ENCODE measurements at places on chromosomes 5 and 9.

- DNase-seq: no peak
These were observed 100.4 kb upstream of the CLINT1 start for GRCh38 chr5:157959370-157959769.

DNA sequence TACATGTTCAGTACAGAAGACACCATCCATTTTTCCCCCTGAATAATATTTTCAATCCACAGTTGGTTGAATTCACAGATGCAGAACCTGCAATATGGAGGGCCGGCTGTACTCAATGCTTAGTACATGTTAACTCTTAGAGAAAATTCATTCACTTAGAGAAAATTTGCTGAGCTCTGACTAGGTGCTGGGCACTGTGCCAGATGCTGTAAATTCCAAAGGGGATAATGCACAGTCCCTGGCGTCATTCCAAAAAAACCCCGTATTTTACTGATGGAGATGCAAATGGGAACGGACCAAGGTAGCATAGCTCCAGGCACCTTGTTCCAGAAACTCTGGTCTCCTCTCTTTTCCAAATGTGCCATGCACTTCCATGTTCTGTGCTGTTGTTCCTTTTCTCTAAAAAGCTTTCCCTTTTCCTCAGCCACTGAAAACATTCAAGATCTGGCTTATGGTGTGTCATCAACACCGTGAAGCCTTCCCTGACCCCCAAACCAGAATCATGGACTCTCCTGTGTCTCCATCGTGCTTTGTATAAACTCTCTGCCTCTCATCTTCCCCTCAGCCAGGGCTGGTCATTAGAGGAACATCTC lies 55.7 kb upstream of the COL15A1 start:
- no peak for DNase-seq

- no peak for DNase-seq
These were observed 214.4 kb downstream of the FOXD4L6 start for GRCh38 chr9:40913928-40914673.

GRCh38 chr5:72711351-72711750 lies 105.1 kb upstream of the TNPO1 start:
- no peak for DNase-seq

DNA sequence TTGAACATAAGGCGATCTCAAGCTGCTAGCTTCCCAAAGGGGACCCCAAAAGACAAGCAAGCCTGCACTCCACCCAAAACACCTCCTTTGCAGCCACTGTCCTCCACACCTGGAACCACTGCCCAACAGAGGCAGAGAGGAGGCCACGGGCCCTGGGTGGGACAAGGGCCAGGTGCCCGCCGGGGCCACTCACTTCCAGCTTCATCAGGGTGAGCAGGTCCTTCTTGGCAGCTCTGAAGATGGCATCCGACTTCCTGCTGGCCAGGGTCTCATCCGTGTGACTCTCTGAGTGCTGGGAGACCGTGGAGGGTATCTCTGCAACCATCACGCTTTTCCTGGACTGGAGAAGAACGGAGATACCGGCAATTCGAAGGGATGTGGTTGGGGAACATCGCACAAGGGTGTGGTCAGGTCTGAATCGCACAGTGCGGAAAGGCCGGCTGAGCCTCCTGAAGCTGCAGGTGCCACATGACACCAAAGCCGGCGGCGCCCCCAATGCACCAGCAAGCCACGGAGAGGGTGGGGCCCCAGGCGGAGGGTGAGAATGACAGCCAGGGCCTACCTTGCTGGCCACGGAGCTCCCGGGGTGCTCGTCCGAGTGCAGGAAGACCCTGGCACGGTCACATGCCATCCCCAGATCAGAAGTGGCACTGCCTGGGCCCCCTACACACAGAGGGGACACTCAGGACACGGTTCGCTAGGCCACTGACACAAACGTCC lies 44.6 kb downstream of the PNPLA7 start:
- no peak for DNase-seq

- no peak for DNase-seq
These were observed 50.7 kb downstream of the NACC2 start for GRCh38 chr9:136044207-136044970.

- DNase-seq: no peak
These were observed 202.6 kb downstream of the PIK3R1 start for GRCh38 chr5:68418201-68418600.

DNA sequence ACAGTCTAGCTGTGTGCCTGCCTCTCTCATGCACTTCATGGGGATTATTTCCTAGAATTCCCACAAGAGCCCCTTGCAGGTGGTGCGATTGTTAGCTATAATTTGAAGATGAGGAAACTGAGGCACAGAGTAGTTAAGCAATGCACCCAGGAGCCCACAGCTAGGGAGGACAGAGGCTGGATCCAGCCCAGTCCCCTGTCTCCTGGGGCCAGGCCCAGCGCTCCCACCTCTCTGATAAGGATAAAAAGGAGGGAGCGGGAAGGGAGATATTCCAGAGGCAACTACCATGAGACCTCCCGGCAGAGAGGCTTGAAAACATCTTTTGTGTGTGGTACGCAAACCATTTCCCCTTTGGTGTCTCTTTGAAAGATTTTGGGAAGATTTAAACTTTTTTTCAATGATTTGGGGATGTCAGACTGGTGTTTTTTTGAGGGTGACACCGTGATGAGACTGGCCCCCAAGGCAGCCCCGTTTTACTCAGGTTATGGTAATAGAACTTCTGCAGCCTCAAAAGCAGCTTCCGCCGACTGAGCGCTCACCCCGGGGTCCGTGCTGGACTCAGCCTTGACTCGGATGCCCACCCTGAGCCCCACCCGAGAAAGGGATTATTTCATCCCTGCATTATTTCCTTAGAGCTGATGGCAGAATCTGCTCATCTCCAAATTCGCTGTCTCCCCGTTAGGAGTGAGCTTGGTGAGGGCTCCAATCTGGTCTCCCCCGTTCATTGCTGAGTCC lies 144.7 kb upstream of the IER5L start:
- no peak for DNase-seq

- DNase-seq: no peak
These were observed 541.6 kb upstream of the DAP start for GRCh38 chr5:11302663-11303062.

DNA sequence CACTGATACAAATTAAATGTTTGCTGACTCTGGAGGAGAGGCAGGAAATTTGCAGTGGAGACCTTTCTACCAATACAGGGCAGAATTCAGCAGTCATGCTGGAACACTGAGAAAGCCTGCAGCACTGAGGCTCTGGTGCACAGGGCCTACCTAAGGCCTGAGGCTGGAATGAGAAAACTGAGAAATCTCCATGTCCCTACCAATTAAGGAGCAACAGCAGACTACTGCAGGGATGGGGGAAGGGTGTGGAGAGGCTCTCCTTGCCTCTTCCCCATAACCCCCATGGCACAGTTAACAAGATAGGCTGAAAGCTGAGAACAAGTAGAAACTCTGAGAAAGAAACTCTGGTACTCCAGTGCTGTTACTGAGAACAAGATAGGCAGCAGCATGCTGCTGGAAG lies 10.5 kb downstream of the FBXO4 start:
- no peak for DNase-seq

- no peak for DNase-seq
These were observed 523 bp downstream of the EPB41L4B start for GRCh38 chr9:109320331-109320741.

DNA sequence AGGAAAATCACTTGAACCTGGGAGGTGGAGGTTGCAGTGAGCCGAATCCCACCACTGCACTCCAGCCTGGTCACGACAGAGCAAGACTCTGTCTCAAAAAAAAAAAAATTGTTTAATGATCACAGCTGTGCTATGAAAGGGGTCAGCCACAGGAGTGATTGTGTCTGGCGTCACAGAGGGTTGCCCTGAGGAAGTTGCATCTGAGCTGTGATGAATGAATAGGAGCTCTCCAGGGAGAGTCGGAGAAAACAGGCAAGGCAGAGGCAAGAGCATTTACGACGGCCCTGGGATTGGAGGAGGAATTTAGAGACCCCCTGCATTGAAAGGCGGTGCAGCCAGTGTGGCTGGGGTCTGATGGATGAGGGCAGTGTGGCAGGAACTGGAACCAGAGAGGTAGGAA lies 25.1 kb downstream of the NAIF1 start:
- DNase-seq: no peak

DNA sequence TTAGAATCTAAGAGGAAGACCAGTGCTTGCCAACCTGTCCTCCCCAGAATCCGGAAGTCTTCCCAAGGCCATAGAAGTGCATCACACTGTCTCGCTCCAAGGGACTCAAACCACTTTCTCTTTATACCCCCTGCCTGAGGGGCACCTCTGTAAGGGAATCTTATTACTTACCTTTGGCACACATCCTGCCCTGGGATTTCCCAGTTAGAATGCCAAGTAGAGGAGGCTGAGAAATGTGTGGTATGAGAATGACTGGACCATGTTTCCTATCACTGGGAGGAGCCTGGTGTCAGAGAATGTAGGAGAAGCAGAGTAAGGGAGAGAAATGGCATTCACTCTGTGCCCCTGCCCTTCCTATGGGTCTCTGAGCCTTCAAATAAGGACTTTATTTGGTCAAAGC lies 85.8 kb downstream of the AOPEP start:
- DNase-seq: no peak

DNA sequence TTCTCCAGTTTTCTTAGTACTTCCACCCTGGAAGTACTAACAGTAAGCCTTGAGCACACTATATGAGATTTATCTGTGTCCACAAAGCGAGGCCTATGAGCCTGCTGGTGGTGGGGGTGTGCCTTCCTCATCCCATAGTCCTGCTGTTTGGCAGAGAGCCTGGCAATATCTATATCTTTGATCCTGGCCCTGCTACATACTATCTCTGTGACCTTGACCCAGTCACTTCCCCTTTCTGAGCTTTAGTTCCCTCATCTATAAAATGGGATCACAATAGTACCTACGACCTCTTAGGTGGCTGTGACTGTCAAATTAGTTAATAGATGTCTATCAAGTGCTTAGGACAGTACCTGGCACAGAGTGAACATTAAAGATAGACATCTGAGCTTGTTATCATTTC lies 114.6 kb upstream of the SAP30L start:
- no peak for DNase-seq

- DNase-seq: no peak
These were observed 69.4 kb downstream of the TLE1 start for GRCh38 chr9:81620002-81620390.

DNA sequence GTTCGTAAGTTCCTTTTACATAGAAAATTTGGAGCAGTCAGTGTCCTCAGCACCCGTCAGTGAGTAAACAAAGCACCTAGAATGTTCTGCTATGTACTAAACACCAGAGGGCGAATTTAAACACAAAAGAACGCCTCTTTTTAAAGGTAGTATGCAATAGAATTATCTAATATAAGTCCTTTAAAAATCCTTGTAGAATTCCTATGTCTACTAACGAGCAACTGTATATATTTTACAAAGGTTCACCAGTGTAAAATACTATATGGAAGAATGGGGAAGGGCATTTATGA lies 499 bp upstream of the TMEM232 start:
- no peak for DNase-seq

DNA sequence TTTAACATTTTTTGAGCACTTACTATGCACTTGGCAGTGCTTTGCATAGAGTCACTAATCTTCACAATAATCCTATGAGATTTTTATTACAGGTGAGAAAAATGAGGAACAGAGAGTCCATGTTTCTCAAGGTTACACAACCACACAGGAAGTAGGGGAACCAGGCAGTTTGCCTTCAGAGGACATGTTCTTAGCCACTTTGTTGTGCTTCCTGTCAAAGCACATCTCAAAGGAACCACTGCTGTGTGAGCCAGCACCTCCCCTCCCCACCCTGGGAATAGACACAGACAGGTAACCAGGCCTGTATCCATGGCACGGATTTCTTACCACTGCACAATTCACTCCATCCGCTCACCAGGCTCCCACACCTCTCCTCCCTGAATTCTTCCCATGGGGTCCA lies 6.3 kb upstream of the DNAJB5 start:
- no peak for DNase-seq

DNA sequence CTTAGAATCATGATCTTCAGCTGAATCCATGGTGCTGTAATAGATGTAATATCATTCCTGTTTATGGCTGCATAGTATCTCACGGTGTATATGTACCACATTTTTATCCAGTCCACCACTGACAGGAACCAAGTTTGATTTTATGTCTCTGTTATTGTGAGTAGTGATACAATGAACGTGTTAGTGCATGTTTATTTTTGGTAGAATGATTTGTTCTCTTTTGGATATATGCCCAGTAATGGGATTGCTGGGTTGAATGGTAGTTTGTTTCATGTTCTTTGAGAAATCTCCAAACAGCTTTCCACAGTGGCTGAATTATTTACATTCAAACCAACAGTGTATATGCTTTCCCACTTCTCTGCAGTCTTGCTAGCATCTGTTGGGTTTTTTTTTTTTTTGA lies 175.1 kb upstream of the CDH10 start:
- no peak for DNase-seq

- DNase-seq: no peak
These were observed 29.8 kb upstream of the ALDOB start for GRCh38 chr9:101465326-101465915.

DNA sequence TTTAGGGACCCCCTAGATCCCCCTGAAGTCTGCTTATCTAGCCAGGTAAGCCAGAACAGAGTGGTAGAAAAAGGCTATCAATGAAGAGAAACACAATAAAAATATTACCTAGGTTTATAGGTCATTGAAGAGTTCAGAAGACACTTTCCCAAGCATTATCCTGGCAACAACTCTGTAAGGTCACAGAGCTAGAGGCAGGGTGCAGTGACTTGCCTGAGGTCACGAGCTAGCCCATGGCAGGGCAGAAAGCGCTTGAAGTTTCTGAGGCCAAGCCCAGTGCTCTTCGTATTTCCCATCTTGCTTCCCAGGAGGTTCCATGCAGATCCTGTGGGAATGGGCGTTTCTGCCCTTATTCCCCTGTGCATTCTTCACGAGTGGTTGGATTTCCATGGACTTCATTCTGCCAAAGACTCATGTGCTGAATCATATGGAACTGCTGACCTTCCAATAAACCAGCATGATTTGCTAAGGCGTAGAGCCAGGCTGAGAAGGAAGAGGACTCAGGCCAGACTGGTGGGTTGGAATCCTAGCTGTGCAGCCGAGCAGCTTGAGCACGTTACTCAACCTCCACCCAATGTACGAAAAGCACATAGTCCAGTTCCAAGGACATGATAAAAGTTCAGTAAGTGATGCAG lies 22.1 kb downstream of the TRMO start:
- no peak for DNase-seq

DNA sequence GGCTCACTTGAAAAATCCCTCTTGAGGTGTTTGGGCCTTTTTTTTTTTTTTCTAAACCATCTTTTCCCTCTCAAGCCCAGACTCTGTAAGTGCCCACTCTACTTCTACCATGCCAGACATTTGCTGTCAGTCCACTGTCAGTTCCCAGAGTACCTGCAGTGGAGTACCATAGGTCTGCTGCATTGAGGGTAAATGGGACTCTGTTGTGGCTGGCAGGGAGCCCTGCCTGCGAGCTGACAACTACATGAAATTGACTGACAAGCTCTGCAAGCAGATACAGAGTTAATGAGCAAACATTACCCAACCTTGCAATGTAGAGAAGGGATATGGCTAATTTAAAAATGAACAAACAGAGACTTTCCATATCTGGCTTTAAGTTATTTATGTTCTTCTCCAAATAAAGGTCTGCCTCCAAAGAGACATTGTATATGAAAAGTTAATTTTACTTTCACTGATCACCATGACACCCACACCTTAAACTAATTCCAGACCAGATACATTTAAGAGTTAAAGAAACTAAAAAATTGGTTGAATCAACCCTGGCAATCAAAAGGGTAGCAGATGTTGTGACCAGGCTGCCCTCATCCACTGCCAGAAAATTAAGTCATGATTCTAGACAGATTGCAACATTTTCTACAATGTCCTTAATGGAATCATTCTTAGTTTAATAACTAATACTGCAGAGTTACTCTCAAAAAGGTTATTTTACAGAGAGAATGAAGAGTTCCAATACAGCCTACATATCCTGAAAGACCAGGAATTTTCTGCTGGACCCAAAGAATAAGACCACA lies 100.4 kb upstream of the PAM start:
- DNase-seq: no peak

GRCh38 chr5:122515709-122516431 lies 203.8 kb downstream of the SNCAIP start:
- no peak for DNase-seq
